ENCODE measurements at places on chromosomes 12 and 14.

- no peak for DNase-seq
These were observed 5.3 kb upstream of the SOCS2 start for GRCh38 chr12:93567174-93567573.

GRCh38 chr14:73729556-73730265 is 15.5 kb upstream of the PNMA1 start:
- DNase-seq = no peak

- no peak for DNase-seq
These were observed 72.3 kb upstream of the DHRS4 start for GRCh38 chr14:23881282-23881681.

DNA sequence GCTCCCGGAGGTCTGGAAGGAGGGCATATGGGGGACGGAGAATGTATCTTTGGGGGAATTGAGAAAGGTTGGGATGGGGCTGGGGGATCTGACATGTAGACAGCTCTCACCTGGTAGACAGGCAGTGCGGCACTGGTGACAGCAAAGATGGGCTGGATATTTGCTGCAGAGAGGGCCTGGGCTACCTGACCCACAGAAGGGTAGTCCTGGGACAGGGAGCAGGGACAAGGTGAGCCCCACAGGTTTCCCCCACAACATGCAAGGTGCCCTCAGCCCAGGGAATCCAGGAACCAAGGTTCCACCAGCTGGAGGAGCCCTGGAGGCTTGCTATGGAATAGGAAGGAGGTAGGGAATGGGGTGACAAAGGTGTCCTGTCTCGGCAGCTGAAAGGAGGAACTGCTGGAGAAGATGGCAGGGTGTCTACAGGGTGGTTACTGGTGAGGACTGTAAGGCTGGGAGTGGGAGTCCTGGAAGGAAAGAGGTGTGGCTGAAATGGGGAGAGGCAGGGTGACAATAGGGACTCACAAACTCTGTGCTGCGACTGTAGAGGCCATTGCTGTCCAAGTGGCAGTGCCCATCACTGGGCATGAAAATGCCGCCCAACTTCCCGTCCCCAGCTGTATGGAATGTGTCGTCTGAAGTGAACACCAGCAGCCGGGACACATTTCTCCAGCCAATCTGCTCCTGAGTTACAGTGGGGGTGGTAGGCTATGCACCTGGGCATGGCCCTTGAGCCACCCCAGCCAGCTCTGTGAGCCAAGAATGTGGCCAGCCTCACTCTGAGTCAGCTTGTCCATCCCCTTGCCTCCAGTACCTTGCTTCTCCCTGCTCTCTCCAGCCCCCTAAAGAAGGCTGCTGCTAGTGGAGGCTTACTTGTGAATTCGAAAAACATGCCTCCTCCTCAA is 11.3 kb downstream of the ITGB7 start:
- no peak for DNase-seq

DNA sequence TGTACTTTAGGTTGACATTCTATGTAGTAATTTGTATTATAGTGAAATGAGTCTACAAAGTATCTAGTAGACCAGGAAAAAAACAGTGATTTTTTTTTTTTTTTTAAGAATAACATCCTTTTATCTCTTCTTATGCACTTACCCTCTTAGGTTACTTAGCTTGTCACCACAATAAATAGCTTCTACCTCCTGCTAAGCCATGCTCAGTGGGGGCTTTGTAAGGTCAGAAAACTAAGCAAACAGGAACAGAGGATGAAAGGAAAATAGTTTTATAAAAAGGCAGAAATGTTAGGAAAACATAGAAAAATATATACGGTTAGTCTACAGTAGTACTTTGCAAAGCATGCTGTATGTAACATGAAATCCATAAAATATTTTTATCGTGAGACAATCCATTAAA is 385.3 kb upstream of the ATXN7L3B start:
- no peak for DNase-seq

- DNase-seq = no peak
These were observed 934.4 kb downstream of the FLRT2 start for GRCh38 chr14:86464341-86464740.

GRCh38 chr12:106871477-106871876 is 84.2 kb upstream of the TMEM263 start:
- DNase-seq = no peak

DNA sequence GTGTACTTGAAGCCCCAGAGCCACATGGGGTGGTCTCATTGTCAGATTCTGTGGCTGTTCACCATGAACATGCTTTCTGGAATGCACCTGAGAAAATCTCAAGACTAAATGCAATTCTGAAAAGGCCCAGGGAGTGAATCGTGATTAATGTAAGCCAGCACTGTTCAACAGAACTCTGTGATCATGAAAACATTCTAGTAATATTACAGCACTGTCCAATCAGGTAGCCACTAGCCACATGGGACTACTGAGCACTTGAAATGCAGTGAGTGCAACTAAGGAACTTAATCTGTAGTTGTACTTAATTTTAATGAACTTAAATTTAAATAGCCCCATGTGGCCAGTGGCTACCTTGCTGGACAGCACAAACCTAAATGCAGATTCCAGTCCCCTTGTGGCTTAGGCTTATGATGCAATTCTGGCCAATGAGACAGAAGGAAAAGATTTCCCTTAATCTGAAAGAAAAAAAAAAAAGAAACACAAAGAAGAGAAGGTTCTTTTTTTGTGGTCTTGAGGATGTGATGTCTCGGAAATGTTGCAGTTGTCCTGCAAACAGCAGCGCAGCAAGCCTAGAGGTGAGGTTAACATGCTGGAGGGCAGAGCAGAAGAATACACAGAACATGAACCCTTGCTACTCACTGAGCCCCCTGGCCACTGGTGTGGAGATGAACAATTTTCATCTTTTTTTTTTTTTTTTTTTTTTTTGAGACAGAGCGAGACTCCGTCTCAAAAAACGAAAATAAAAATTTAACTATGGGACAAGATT is 48.2 kb downstream of the SPPL3 start:
- no peak for DNase-seq

DNA sequence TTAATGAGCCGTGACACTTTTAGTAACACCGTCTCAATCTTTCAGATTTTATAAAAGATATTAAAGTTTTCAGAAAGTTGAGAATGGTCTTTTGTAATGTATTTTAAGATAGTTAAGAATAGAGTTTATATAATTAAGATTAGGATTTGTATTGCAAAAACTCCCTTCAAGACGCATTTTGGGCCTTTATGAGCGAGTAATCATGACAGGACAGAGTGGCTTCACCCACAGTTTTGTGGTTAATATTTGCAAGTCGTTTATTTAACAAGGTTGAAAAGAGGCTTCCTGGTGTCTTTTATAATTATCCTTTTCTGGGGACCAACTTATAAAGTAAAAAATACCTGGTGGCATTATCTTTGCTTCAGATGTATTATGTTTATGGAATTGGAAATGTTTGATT is 44.0 kb downstream of the TRAF3 start:
- no peak for DNase-seq

- no peak for DNase-seq
These were observed 641 bp downstream of the LRRC43 start for GRCh38 chr12:122183588-122183940.

DNA sequence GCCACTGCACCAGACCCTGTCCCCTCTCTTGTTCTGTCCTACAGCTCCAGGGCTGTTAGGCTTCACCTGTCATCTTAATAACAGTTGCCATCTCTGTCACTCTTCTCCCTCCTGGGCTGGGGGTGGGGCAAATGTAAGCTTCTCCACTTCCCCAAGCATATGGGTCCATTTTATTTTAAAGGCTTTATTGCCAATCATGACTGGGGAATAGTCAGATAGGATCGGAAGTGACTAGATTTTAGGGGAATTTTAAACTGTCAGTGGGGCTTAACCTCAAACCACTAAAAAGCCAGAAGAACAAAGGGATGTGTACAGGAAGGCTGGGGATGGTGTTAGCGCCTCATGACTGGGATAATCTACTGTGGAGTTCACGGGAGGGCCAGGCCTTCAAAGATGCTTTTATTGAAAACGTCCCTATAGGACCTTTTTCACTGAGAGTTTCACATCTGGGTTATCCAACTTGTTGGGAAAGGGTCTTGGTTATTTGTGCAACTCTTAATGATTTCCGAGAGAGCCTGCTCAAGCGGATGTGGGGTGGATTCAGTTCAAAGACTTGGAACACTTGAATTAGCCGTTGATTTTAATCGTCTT is 41.6 kb downstream of the CHST11 start:
- DNase-seq = no peak

DNA sequence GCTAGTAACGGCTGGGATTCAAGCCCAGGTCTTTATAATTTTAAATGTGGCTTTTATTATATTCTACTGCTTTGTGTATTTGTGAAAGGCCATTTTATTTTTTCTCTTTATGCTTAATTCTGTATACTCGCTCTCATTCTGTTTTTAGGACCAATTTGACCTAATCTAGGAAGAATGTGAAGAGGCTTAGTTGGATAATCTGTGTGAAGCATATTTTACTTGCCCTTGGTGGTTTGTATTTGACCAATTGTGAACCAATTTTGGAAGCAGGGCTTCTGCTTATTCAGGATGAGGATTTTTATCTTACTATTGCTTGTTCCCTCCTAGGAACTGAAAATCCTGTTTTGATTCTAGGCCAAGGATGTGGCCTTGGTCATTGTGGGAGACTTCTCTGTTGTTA is 113.1 kb downstream of the TTC6 start:
- no peak for DNase-seq

- no peak for DNase-seq
These were observed 8.7 kb upstream of the ZNF740 start for GRCh38 chr12:53171725-53172329.

GRCh38 chr14:51552275-51552674 is 99.4 kb upstream of the FRMD6 start:
- no peak for DNase-seq

DNA sequence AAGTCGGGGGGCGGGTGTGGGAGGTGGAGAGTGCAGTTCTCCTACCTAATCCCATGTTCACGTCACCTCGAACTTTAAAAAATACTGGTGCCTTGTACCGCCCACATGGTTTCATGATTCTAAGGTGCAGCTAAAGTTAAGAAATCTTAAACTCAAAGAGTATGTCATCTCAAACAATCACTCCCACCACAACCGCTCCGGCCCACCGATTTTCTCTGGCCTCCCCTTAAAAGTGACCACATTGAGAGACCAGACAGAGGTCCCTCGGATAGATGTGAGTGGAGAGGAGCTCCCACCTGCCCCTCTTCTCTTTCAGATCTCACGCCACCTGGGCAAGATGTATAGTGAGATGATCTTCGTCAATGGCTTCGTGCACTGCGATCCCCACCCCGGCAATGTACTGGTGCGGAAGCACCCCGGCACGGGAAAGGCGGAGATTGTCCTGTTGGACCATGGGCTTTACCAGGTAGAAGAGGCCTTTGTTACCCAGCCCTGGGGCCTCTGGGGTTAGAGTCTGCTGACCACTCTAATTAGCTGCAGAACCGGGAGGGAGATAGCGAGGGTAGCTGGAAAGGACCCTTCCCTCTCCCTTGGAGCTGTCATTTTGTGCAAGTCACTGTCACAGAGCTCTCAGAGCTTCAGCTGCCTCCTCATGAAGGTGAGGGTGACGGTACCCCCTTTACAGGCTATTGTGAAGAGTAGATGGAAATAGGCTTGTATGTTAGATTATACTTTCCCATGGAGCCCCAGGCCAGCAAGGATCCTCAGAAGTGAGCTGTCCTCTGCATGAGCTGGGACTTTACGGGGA is 124.4 kb downstream of the ADCK1 start:
- no peak for DNase-seq

- no peak for DNase-seq
These were observed 38.3 kb downstream of the SRGAP1 start for GRCh38 chr12:63882844-63883243.

Data from epithelial cell of proximal tubule (primary cell).